ENCODE measurements at places on chromosomes 2 and 18.

DNA sequence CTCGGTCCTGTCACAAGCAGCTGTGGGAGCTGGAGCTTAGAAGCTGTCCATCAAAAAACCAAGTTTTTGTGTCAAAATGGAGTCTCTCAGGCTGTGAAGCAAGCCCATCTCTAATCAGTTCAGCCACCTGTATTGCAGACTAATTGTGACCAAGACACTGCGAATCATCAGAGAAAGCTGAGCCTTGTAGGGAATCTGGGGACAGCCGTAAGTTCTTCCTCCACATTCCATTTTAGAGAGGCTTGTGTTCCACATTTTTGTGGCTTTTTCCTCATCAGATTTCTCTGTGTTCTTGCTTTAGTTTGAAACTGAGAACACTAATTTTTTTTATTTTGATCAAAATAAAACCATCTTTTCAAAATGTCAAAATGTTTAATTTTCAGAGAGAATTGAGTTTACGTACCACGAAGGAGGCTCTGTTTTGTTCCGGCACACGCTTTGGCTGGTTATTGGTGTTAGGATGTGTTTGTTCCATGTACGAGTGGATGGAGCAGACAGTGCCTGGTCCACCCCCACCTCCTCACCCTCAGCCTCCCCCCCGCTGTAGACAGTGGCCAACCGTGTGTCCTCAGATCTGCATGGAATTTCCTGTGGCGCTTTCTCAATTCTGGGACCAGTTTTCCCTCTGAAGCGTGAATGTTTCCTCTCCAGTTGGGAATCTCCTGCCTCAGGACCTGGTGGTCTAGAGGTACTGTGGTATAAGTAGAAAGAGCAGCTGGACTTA lies 140.8 kb downstream of the AGAP1 start:
- no peak for DNase-seq

- DNase-seq, result peak; percentile 39
Observed at GRCh38 chr2:127025359-127026166, 81.4 kb downstream of the BIN1 start.

DNA sequence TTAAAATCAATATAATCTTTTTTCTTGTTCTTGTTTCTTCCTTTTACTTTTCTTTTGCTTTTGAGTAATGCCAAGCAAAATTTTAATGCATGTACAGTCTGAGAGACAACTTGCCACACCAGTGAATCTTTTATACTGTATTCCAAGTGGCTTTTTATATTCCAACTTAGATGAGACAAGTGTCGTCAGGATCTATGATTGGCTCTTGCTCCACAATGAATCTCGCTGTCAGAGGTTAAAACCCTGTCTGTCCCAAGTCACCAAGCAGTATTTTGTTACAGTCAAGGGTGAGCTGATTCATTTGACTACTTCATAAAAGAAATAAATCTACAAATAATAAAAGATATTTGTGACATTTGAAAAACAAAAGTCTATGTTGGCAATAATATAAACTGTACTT lies at the start of gene MSTN:
Gene MSTN (minus strand): TSS at position 129 of the 400 bp plus-strand sequence. CDS start 133 bp downstream, outside the sequence.
- no peak for DNase-seq

DNA sequence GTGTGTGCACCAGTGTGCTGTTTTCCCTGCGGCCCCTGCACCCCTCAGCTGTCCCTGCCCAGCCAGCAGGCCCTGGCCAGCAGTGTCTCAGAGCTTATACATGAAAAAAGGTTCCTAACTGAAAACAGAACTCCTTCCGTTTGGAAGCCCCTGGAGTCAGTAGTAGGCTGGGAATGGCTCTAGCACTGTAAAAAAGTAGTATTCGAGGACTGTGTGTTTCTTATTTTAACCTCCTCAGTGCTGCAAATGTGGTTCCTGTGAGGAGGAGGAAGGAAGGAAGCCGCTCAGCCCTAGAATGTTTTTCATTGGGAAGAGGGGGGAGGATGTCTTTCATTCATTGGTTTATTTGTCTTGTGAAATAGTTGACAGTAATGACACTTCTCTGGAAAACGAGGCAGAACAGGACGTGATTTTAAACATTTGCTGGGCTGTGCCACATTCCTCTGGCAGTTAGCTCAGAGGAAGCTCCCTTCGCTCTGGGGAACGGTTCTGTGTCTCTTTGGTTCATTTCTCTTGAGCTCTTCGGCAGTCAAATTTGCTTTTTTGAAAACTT lies 103.5 kb downstream of the SPTBN1 start:
- DNase-seq, result no peak

GRCh38 chr18:3213300-3214059 lies 6.3 kb downstream of the MYOM1 start:
- DNase-seq, result no peak

GRCh38 chr2:176636401-176636800 lies 367.2 kb downstream of the MTX2 start:
- no peak for DNase-seq

- no peak for DNase-seq
Observed at GRCh38 chr2:47302308-47302707, 100.6 kb upstream of the MSH2 start.

DNA sequence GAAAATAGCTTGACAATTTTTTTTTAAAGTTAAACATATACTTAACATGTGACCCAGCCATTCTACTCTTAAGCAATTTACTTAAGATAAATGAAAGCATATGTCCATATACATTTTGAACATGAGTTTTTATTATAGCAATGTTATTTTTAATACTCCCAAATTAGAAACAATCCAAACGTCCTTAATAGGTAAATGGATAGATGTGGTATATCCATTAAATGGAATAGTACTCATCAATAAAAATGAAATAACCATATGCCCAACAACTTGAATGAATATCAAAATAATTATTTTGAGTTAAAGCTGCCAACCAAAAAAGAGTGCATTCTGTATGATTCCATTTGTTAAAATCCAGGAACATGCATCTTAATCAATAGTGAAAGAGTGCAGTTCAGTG lies 29.1 kb downstream of the NCOA1 start:
- DNase-seq, result no peak

DNA sequence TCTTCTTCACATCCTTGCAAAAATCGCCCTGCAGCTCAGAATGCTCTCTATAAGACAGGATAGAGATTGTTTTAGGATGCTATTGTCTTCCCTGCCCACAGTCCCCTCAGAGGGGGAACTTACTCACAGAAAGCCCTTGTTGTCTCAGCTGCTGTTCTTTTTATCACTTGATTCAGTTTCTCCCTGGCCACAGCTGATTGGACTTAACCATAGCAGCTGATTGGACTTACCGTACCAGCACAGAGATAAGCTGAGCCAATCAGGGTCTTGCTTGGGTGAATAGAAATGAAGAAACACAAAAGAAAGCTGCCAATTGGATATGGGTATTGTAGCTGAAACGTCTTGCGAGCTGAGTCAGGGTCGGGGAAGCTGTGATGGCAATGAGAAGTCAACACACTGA lies 194.2 kb upstream of the MEX3C start:
- no peak for DNase-seq

DNA sequence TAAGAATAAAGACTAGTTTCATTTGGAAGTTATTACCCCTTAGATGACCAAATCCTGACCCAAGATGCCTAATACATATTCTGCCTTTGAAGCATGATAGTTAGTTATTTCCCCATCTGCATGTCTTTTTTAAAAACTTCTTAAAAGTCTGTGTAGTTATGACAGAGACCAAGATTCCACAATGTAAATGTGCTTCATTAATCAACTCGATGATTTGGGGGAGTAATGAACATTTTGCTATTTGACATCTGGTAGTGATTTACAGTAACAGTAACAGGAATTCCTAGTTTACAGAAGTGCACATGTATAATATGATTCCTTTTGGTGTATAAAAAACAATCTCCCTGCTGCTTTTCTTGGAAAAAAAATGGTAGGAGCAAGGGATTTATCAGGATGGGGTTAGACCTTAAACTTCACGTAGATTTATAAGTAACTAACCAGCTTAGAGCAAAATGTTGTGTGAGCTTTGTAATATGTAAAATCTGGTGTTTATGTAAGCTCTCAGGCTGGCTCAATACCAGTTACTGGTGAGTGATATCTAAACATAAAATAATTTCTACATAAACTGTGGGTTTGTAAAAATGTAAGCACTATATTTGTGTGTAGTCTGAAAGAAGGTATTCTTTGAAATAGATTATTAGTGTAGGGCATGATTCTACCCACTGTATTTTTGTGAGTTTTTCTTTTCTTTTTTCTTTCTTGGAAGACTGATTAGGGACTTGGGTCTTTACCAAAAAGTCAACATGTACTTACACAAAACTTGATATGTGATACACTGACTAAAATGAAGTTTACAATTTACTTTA lies 641.6 kb downstream of the EPHA4 start:
- DNase-seq, result no peak

- DNase-seq, result no peak
Observed at GRCh38 chr2:109476641-109477441, 136.9 kb downstream of the SEPTIN10 start.

GRCh38 chr2:160224060-160224459 lies 24.0 kb upstream of the ITGB6 start:
- no peak for DNase-seq

DNA sequence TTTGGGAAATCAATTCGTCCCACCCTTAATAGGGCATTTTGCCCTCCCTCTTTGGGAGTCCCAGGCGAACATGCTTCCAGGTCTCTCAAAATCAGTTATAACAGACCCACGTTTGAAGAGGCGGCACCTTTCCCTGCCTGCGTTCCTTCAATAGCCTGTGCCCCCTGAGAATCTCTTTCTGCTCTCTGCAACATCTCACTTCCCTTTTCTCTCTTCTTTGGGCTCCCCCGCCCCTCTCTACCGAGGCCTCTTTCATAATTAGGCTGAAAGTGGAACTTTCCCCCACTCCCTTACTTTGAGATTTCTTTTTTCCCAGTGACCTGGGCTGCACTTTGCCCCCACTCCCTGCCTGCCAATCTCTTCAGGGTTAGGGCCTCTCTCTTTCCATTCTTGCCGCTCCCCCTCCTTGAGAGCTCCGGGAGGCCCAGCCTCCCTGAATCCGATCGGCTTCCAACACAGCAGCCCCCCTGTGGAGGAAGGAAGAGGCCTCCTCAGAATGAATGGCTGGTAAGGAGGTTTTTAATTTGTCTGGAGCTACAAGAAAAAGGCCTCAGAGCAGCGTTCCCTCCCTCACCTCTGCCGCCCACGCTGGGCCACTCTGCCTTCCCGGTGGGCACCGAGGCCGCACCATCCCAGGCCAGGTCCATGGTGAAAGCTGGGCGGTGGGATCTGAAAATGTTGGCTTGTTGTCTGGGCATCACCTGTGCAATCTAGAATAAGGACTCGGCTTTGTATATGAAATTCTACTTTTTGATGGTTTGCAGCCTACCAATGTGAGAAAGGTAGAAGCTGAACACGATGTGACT lies 162.6 kb upstream of the SIX3 start:
- no peak for DNase-seq

DNA sequence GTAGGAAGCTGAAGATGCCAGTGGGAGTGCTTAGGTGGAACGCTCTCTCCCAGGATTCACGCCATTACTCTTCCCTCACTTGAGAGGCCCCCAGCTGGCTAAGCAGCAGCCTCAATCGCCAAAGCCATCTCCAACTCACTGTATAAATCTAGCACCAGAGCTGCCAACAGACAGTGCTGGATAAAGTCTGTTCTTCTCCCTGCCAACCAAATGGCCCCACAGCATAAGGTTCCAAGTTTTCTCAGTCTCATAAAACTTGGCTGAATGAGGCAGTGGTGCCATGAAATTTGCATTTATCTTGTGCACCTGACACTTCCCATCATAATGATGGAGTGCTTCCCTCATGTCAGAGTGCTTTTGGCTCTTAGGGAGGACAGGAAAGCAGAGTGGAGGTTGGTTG lies 428.2 kb upstream of the ETAA1 start:
- no peak for DNase-seq

DNA sequence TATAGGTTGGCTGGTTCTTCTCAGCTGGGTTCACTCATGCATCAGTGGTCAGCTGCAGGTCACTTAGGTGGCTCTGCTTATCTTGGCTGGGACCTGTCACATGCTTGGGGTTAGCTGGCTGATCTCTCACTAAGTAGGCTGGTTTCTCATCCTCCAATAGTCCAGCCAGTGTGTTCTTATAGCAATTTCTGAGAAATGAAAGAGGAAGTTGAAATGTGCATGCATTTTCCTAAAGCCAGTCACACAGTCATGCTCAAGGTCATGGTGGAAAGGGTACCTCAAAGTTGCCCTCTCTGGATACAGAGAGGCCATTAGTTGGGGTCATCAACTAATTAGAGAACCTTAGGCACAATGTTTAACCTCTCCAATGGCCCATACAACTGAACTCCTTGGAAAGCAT lies 64.4 kb downstream of the KLHL29 start:
- DNase-seq, result no peak

GRCh38 chr2:71794611-71795010 lies 341.2 kb downstream of the DYSF start:
- DNase-seq, result no peak

DNA sequence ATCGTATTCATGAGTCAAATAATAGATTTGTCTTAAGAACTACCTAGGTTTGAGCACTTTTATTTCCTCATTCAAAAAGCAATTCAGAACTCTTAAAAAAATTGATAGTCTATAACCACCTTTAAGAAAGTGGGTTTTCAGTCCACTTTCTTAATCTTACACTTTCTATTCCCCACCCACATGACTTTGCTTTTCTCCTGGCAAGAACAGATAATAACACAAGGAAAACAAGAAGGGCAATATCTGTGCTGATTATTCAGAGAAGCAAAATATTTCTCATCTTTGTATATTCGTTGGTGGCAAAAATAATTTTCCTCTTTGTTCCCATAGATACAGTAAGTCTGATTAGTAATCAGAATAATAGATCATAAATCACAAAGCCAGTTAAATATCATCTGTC lies 130.6 kb upstream of the DNAJC10 start:
- DNase-seq, result no peak

DNA sequence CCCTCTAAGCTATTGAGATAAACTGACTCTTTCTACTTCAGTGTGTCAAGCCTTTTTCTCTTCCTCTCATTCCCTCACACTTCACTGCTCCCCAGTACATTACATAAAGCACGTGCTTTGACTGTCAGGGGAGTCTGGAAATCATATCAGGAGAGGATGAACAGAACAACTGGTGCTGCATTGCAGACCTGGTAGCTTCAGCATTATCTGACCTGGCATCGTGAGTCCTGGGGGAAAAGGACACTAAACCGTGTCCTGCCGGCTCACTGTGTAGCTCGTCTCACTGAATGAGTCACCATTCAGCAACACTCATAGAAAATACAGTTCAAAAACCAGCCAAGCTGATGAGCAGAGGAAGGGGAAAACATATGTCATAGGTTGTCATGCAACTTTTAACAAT lies 108.5 kb upstream of the UNC80 start:
- DNase-seq, result no peak
